ENCODE measurements at places on chromosomes 12 and 14. TPM values are rescaled to one million over a fixed set of nuclear protein-coding genes. Genes with fewer than 3 reads are reported as not detected.

KRT5 gene
- not detected for total RNA-seq

RNASE3 gene
- not detected for total RNA-seq

KIF26A gene
- 82.9 TPM for total RNA-seq

ZNF385A gene
- 22.3 TPM for total RNA-seq

GARIN6 gene
- not detected for total RNA-seq

C1S gene
- 5.0 TPM for total RNA-seq

TUBA1C gene
- total RNA-seq, result 608 TPM

FOXN4 gene
- 0.35 TPM for total RNA-seq

CLMN gene
- 5.2 TPM for total RNA-seq

DNAJC22 gene
- total RNA-seq, result 0.10 TPM

ADCY6 gene
- 11.8 TPM for total RNA-seq

HIGD1C gene
- total RNA-seq, result not detected

DNA sequence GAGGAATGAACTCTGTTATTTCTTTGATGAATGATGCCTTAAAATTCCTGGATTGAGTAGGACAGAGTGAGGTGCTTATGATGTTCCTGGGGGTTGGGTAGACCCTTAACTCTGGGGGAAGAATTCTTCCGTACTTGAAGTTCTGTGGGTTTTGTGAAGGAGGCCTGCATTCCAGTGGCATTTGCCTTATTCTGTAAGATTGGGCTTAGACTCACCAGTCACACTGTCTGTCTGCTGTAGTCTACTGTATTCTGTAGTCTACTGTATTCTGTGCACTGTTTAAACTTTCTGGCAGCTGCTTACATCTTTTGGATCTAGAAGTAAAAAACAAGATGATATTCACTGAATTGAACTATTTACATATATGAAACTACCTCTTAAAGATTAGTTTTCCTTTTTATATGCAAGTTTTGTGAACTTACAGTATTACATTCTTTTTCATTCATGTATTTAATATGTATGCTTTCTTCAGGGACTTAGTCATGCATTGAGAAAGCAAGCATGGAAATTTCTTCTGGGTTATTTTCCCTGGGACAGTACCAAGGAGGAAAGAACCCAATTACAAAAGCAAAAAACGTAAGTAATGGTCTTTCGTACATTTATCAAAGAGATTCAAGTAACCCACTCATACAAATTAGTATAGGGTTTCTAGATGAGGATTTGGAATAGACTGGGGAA lies 42.3 kb upstream of the TPH2 start:
- DNase-seq, result no peak

DNA sequence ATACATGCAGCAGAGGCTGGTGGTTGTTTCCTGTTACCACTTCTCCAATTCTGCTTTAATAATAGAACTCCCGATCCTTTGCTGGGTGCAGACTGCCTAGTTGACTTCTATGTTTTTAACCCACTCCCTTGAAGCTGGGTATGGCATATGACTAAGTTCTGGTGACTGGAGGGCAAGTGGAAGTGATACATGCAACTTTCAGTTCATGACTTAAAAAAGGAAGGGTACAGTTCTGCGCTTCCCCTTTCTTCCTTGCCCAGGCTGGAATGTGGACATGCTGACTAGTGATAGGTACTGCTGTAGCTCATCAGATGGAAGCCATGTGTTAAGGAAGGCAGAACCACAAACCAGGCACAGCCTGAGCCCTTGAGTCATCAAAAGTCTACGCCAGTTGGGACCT lies 2.4 kb upstream of the A2M start:
- no peak for DNase-seq

- DNase-seq, result no peak
Observed at GRCh38 chr12:29732191-29732590, 51.6 kb downstream of the TMTC1 start.

- no peak for DNase-seq
Observed at GRCh38 chr12:77996670-77997069, 166.0 kb downstream of the NAV3 start.

- peak; percentile 93 for DNase-seq
Observed at GRCh38 chr14:24058260-24058950, 6.6 kb downstream of the CARMIL3 start.

DNA sequence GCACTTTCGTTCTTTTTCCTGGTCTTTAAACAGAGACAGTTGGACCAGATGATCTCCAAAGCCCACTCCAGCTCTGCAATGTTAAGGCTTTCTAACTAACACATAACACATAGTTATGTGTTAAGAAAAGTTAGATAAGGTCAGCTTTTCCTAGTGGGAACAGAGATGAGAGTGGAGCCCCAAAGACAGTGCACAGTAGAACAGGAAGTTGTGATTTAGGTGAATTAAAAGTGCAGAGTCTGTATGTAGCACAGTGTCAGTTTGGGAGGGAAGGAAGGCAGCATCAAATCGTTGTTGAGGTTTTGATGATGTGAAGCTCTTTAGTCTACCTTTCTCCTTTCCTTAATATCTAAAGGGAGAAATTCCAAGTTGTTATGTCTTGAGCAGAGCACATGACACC lies 31.7 kb downstream of the PRORP start:
- DNase-seq, result no peak

DNA sequence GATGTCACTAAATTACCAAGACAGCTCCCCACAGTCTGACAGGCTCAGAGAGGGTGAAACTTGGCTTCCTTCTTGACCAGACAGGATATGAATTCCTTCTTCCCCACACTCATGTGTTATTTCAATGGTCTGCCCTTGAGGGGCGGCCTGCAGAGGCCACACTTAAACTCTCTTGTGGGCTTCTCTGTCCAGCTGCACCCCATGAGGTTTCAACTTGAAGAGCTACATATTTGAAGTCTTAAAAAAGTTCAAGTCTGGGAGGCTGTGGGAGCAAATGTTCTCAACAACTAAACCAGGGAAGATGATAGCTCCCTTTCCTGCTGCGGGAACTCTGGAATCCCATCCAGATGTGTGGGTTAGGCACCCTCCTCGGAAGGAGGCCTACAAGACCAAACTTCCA lies 98.3 kb downstream of the TTC7B start:
- DNase-seq, result peak; percentile 31

GRCh38 chr14:103753774-103754173 lies 38.2 kb downstream of the ZFYVE21 start:
- DNase-seq, result no peak

DNA sequence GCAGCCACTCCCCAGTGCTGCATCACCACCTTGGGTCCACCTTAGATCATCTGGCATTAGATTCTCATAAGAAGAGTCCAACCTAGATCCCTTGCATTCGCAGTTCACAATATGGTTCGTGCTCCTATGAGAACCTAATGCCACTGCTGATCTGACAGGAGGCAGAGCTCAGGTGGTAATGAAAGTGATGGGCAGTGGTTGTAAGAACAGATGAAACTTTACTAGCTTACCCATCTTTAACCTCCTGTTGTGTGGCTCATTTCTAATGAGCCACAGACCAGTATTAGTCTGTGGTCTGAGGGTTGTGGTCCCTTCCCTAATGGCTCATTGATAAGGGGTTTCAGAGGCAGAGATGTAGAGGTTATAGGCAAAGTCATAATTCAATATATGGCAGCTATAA lies 615.9 kb upstream of the MIS18BP1 start:
- no peak for DNase-seq

DNA sequence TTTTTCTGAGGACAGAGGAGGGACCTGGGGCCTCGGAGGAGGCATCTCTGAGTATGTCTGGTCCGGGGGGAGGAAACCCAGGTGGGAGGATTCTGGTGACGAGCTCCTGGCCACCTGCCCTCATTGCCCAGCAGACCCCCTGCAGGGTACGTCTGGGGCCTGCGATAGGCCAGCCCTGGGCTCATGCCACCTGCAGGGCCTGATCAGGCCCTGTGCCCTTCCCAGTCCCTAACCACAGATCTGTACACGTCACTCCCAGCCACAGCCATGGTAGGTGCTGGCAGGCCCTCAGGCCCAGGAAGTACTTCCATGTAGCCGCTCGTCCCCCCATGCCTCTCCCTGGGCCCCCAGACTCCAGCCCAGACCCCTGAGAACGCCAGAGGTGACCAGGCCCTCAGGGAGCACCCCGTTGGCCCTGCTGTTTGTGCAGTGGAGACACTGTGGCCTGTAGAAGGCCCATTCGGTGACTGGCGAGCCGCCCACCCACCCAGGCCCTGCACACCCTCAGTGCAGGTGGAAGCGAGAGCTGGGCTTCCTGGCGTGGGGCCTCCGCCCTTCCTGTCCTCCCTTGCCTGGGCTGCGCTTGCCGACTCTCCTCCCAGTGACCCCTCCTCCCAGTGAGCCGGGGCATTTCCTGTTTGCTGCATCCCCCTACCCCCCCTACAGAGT lies 5.7 kb downstream of the INF2 start:
- no peak for DNase-seq

- DNase-seq, result no peak
Observed at GRCh38 chr12:49916129-49916919, 12.6 kb upstream of the FAIM2 start.

DNA sequence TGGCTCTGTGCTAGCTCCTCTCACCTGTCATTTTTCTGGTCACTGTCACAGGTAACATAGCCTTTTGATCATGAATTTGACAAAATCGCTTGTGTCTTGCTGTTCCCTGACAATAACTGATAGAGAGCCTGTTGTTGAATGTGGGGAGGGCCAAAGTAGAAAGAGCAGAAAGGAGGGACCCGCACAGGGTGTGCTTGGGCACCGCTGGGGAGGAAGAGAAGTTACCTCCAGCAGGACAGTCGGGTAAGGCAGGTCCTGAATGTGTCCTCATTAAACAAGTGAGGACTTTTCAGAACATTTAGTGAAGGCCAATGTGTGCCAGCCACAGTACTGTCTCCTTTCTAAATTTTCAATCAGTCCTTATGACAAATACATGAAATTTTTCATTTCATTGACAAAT lies at the start of gene RNASE12:
Gene RNASE12 (minus strand): TSS at position 142 of the 400 bp plus-strand sequence. CDS start 653 bp downstream, outside the sequence.
- DNase-seq, result no peak

DNA sequence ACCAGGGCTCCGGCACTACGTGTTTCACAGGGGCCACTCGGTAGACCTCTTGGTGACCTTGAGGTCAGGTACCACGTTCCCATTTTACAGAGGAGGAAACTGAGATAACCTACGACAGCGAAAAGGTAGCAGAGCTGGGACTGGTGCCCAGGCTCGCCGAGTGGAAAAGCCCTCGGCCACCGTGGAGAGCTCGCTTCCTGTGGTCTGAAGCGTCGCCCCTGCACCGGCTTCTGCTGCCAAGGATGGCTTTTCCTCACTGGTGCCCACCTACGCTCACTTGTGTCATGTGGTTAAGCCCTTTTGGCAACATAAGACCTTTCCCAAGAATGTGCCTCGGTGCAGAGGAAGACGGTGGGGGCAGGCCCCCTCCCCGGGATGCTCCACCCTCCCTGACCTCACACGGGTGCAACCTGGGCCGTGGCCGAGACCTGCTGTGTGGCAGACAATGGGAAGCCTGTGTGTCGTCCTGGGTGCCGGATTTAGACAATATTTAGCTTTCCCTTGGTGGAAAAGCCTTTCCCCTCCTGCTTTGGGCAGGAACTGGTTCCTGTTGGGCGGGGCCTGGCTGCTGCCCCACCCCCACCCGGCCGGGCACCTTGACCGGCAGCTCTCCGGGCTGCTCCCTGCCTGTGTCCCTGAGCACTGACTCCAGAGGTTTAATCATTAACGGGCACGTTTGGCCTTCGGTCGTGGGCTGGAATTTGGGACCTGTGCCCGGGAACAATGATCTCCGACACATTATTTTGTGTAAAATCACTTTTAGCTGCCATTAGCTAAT lies 32.4 kb upstream of the PPP1R13B start:
- peak; percentile 65 for DNase-seq

DNA sequence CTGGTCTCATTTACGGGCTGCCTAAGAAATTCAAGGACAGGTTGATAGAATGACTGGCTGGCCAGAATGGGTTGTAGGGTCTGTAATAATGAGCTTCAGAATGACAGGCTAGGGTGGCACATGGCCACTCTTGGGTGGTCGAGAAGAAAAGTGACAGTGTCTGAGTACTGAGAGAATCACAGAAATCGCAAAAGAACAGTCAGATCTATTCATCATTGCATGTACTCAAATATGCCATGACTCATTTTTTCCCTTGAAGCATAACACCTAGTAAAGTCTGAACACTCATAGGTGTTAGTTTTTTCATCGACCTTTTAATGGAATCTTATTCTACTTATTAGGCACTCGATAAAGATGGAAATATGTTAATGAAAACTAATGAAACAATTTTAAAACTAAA lies 37.8 kb upstream of the SEL1L start:
- DNase-seq, result no peak

DNA sequence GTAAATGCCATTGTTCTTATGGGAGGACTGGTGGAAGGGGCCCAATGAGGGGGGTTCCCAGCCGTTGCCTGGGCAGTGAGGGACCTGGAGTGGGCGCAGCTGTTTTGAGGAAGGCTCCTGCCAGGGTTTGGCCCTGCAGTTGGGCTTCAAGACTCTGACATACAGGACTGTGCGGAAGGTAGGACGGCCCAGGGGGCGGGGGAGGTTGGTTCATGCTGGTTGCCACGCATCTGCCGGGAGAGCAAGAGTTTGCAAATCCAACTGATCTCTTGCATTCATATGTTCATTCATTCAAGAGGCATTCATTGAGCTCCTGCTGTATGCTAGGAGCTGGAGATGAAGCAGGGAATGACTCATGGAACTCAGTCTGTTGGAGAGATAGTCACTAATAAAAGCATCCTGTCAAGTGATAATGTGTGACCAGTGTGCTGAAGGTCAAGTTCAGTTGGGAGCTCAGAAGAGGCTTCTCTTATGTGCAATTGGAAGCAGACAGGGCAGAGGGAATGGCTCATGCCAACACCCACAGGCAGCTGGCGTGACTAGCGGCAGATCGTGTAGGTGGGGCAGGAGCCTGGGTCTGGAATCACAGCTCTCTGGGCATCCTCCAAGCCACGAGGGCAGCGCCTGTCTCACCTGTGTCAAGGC lies 7.8 kb downstream of the SH2B3 start:
- DNase-seq, result no peak

DNA sequence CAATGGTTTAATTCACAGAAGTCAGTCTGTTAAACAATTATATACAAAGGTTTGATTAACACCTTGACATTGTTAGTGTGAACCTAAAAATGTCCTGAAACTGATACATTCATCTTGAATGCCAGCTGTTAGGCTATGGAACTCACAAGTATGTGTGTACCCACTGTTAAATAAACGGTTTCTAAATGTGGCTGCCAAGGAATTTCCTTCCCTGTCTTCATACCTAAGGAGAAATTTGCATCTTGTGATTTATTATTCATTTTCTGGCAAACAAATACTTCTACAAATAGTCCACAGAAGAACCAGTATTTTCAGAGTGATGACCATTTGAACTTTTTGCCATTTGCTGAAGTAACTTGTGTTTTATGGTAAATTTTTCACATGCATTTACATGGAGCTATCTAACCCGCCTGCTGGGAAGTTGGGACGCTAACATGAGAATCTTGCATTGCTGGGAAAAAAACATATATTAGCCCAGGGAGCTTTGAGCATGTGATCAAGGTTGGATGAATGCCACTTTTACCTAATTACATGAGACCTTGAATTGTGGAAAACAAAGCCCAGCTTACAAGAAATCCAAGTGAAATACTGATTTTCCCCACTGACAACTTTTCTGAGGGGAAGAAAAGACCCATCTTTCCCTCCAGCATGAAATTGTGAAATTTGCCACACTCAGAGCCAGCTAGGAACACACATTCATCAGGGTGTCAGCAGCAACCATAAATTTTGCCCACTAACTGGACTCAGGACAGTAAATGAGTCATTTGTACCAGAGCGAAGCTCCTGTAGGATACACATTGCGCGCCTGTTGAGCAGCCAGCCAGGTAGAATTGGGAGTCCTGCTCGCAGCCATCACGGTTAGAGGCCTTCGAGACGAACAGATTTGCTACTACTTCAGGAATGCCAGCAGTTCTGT lies 118.0 kb downstream of the KICS2 start:
- no peak for DNase-seq
